ENCODE measurements at places on chromosomes 11 and 22. TPM values are rescaled to one million over a fixed set of nuclear protein-coding genes. Genes with fewer than 3 reads are reported as not detected.

DNA sequence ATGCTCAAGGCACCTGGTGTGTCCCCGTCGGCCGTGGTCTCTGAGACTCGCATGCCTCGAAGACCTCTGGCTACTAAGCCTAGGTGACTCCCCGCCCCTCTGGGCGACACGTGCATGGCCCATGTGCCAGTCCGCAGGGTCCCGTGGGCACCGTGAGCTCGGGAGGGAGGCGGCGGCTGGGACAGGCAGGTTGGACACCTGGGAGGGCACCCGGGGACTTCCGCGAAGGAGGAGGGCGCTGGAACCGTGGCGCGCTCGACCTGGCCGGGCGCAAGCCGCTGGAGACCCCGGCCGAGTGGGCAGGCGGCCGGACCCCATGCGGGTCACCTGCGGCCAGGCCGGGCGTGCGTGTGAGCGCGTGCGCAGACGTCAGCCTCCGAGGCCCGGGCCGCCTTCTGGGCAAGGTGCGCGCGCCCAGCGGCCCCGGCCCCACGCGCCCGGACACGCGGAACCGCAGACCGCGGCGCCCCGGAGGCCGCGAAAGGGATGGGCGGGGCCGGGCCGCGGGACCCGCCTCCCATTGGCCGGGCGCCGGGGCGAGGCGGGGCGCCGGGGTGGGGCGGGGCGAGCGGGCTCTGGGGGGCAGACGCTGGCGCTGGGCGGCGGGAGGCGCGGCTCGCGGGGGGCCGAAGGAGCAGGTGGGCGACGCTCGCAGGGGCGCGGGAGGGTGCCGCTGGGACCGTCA, 579 bp upstream of the RASD2 start:
- DNase-seq, result peak; percentile 75

CRYBA4 gene
- not detected for total RNA-seq

NCAPD3 gene
- 92.1 TPM for total RNA-seq

- DNase-seq, result peak; percentile 39
These were observed 42.6 kb upstream of the EED start for GRCh38 chr11:86202013-86202336.

- no peak for DNase-seq
These were observed 6.4 kb upstream of the C11orf96 start for GRCh38 chr11:43936076-43936475.

GRCh38 chr22:26054841-26055605, 114.2 kb upstream of the SEZ6L start:
- no peak for DNase-seq

GRCh38 chr11:118313242-118313641, 8.7 kb downstream of the CD3E start:
- no peak for DNase-seq

- DNase-seq, result no peak
These were observed 206.1 kb downstream of the GRIK4 start for GRCh38 chr11:120717623-120718022.

DNA sequence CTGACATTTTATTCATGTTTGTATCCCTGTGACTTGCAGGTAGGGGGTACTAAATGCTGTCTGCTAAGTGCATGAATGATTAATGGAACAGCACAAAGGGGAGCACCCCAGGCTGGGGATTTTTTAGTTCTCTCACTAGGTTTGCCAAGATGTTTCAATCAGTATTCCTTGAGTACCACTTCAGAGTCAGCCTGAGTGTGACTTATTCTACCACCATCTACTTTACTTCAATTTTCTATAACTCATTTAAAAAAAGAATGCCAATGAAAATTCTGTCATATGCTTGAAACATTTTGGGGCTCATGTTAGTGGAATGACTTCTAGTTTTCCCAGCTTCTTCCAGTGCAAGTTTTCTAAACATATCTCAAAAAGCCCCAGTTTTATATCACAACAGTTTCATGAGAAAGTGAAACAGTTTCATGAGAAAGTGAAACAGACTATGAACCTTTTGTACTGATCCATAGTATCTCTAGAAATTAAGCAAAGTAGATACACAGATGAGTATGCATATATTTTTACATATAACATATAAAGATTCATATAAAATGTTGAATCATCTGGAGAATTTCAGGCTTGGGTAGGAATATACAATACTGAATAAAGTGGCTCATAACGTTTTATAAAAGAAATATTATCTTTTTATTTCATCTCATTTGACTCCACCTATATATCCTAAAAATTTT, 252.4 kb downstream of the GRM5 start:
- no peak for DNase-seq

SYT12 gene
- total RNA-seq, result not detected

SCGB1D2 gene
- total RNA-seq, result not detected

DNA sequence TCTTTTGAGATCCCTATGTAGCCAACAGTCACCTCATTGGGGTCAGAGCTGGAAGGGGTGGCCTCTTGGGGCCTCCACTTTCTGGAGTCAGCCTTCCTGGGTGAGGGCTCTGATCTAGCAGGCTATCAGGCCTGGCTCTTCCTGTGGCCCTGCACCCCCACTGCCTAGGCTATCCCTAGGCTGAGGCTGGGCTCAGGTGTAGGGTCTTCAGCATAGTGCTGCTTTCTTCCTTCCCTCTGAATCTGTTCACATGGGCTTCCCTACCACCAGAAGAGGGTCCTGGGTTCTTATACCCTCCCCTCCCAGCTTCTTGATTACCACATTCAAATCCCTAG, 456 bp upstream of the SPI1 start:
- no peak for DNase-seq

DNA sequence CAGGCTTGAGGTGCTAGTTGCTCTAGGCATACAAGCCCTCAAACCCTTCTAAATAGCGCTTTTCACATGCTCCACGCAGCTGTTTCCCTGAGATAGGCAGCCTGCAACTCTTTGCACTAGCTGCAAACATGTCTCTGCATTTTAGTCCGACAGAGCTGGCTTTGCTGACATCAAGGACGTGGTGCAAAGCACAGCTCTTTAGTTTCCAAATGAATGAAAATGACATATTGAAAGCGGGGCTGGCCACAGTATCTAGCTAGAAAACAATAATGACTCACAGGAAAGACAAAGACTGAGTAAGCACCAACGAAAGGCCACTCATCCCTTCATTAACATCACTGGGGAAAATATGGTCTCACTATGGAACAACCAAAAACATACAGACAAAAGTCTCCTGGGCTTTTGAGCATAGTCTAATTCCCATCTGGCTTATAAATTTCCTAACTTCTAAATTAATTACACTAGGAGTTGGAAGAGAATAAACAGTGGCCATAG, 15.3 kb upstream of the ZC3H12C start:
- peak; percentile 67 for DNase-seq

GRCh38 chr11:62393061-62393611, 25.7 kb upstream of the SCGB1A1 start:
- peak; percentile 30 for DNase-seq

DNA sequence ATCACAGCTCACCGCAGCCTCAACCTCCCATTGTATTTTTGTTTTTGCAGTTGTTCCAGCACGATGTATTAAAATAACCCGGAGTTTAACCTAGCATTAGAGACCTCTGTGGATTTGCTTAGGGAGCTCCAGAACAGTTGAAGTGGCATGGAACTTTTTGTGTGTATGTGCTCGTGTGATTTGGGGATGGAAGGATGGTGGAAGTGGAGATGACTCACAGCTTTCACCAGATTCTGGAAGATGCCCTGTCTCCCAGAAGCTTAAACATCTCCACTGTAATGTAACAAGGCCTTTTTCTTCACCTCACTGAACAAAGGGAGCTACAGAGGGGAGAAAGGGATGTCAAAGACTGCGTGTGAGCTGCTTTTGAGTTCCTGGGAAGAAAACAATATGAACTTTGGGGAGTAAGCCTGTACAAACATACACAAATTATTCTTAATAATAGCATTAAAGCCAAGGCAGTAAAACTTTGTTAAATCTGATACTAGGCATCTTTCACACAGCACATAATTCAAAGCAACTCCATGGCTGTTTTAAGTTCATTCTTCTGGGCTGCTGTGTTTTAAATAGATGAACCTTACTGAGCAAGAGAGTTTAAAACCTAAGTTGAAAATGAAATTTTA, 226.4 kb downstream of the ADAMTS15 start:
- DNase-seq, result no peak

- DNase-seq, result no peak
These were observed 96.5 kb upstream of the NCAM1 start for GRCh38 chr11:112864672-112865071.

DNA sequence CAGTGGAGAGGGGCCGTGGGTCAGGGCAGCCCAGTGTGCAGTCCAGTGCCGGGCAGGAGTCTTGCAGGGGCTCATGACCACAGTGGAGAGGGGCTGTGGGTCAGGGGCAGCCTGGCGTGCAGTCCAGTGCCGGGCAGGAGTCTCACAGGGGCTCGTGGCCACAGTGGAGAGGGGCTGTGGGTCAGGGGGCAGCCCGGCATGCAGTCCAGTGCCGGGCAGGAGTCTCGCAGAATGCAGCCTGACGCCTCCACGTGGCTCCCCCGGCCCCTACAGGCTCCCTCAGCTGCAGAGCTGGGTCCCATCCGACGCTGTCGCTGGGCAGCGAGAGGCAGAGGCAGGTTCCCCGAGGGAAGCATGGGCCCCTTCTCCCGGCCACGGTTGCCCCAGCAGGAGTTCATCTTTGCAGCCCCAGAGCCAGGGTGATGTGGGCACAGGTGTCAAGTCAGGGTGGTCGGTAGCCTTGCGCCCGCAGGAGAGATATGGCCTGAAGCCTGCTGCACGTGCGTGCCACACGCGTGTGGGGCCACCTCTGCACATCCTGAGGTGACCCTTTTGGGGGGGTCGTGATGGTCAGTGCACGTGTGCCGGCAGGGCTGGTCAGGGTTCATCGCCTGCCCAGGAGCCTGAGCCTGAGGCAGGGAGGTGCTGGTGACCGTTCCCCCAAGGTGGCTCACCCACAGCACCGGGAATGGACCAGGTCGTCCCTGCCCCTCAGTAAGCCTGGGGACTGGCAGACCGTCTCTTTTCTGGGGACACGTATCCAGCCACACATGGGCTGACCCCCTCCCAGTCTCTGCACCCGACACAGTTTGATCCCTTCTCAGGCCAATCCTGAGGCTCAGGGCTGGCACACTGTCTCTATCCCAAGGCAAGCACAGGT, 2.9 kb downstream of the IFITM5 start:
- DNase-seq, result peak; percentile 5

NAALADL1 gene
- total RNA-seq, result 11.7 TPM

DNA sequence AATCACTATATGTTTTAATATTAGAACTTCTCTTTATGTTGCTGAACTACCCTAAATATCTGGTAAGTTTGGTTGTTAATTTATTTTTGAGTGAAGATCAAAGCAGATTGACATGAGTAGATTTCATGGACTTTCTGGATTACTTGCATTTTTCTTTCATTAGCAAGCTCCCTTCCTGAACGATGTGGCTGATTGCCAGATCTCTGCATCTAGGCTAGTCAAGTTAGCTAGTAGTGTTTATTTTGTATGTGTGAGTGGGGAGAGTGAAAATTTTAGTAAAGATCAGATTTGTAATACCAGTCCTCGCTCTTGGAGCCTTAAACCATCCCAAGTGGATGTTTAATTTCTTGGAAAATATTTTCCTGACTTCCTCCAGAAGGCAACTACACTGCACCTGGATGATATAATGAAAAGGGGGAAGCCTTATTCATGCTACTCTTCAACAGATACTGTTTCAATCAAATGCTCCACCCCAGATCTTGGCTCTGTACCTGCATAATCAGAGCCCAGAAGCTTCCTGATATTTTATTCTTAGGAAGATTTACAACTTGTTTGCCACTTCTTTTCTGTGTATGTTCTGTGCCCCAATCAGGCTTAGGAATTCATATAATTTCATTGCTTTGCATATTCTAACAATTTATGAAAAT, 143.2 kb upstream of the GRIA4 start:
- no peak for DNase-seq

- DNase-seq, result no peak
These were observed 61.5 kb downstream of the PDE3B start for GRCh38 chr11:14705067-14705466.

- no peak for DNase-seq
These were observed 153.0 kb downstream of the LRRC4C start for GRCh38 chr11:41306431-41306830.

- no peak for DNase-seq
These were observed 7.9 kb upstream of the CHRNA10 start for GRCh38 chr11:3679077-3679476.

DNA sequence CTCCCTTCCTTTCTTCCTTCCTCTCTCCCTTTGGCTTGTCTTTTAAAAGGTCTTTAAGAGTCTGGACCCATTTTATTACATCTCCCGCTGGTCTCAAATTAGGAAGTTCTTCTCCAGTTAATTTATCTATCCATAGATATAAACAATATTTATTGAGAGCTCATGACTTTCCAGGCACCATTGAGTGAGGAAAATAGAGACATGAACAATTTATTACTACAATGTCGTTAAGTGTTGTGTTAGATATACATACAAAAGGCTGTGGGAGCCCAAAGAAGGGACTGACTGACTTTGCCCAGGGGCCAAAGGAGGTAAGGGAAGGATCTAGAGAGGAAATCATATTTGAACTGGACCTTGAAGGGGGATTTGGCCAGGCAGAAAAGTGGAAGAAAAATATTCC, 51.6 kb upstream of the DEUP1 start:
- no peak for DNase-seq

CNGA4 gene
- total RNA-seq, result 0.25 TPM

ABCC8 gene
- not detected for total RNA-seq

YAP1 gene
- total RNA-seq, result 0.21 TPM

DNA sequence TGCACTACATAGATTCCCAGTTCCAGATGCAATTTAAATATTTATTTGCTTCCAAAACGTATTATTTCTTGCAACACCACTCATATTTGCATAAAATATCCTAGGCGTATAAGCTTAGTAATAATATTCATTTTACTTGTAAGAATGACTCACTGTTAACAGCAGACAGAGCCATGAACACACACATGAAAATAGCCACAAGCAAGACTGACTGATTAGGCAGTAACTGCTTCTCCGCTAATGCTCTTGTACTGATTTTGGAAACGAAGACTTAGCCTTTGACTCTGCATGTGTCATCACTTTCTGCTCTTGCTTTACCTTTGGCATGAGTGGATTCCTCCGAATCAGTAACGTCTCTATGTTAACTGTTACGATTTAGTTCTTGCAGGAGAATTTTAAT, 6.0 kb downstream of the OR10Q1 start:
- DNase-seq, result no peak

GRCh38 chr11:9462172-9462799, 1.5 kb downstream of the ZNF143 start:
- DNase-seq, result no peak

GRCh38 chr11:125929445-125930075, 16.3 kb upstream of the VSIG10L2 start:
- DNase-seq, result no peak

- DNase-seq, result no peak
These were observed 33.8 kb downstream of the RASSF10 start for GRCh38 chr11:13042873-13043342.
